Retina (tissue), 1 donor: ENCODE measurements at places on chromosomes 6 and 20.

GRCh38 chr6:76701610-76702009, 629.1 kb upstream of the IMPG1 start:
- DNase-seq, result no peak

- no peak for DNase-seq
These were observed 209.0 kb downstream of the SYNE1 start for GRCh38 chr6:152428126-152428525.

GRCh38 chr20:1778338-1778737, 116.9 kb upstream of the SIRPA start:
- no peak for DNase-seq

- DNase-seq, result no peak
These were observed 152.9 kb downstream of the ERMARD start for GRCh38 chr6:169904051-169904922.

DNA sequence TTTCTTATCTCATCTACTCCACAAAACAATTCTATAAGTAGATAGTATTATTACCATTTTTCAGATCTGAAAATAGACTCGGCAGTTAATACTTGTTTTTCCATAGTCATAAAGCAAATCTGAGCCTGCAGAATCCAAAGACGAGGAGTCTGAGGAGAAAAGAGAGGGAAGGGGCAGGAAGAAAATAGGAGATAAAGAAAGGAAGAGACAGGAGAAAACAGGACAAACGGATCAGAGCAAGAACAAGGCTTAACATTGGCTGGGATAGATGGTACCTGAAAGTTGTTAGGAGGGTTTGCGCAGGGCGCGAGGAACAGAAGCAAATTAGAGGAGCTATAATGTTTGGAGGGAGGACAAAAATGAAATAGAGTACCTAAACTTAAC, 639 bp upstream of the PPIL1 start:
- DNase-seq, result no peak

- peak; percentile 25 for DNase-seq
These were observed 341.4 kb downstream of the PLCB1 start for GRCh38 chr20:8473459-8473858.

GRCh38 chr6:27752038-27752885, 159.9 kb downstream of the OR2B2 start:
- peak; percentile 91 for DNase-seq

DNA sequence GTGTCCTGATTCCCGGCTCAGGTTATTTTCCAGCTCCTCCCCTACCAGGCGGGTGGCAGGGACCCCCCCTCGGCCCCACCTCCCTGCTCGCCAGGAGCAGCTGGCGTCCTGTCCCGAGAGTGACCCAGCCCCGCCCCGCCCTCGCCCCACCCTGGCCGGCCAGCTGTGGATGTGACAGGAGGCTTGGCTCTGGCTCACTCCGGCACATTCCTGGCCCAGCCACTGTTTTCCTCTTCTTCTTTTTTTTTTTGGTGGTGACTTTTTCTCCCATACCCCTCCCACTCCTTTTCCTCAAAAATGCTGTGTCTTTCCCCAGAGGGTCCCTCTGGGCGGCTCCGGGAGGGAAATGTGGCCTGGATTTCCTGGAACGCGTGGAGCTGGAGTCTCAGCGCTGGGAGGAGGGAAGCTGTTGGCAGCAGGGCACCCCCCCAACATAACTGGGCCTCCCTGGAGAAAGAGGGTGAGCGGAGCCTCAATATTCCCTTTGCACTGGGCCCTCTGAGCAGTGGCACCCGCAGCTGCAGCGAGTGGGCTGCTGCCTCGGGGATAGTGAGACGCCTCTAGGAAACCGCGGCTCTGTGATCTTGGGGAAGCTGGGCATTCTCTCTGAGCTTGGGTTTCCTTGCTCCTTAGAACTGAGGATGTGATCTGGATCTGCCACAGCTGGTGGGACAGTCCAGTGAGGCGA, 28.3 kb upstream of the CSNK2A1 start:
- DNase-seq, result peak; percentile 49

DNA sequence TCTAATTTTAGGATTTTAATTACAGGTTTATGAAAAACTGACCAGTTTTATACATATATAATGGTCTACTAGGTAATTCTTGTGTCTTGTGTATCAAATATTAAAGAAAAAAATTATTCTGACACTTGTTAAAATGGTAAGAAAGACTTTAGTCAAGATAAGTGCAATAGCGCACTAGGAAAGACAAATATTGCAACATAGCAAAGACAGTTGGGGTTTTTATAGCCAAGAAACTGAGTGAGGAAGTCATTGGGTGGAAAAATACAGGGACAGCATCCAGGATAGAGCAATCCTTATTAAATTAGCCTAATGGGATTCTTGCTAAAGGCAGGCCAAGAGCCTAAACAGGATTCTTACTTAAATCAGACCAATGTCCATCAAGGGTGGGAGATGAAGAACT, 71.1 kb downstream of the ROS1 start:
- DNase-seq, result no peak

GRCh38 chr6:11403035-11403601, 134.4 kb upstream of the TMEM170B start:
- no peak for DNase-seq

DNA sequence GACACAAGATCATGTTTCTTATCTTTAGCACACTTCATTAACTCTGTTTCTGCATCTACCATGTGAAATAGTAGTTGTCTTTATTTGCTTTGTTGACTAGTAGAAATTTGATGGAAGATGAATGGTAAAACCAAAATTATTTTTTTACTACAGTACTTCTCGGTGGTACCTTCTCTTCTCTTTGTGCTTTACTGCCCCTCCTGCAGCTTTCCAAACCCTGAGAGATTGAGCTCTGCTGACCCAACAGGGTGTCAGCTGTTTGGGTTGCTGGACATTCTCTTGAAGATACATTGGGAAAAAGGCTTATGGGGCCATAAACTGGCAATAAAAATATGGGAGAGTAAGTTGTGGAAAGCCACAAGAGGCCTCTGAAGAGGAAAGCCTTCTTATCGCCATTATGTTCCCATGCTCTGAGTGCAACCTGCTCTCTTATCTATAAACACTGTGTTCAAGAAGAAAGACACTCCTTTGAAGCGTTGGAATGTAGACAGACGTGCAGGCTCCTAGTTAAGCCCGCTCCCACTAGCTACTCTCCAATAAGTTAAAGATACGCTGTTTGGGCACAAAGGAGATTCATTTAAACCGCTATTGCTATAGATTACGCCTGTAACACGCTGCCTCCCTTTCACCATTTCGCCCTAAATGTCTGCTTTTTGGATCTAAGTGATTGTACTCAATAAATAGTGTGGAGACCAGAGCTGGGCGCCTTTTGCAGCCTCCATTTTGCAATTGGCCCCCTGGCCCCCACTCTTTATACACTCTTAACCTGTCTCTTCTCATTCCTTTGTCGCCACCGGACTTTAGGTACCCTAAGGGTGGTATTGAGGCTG, 60.1 kb upstream of the PRSS16 start:
- DNase-seq, result no peak

GRCh38 chr20:41001497-41001896, 27.1 kb upstream of the TOP1 start:
- no peak for DNase-seq

- DNase-seq, result no peak
These were observed 39.6 kb upstream of the SPTLC3 start for GRCh38 chr20:12969071-12969669.

- DNase-seq, result peak; percentile 76
These were observed 121.2 kb upstream of the LAMP5 start for GRCh38 chr20:9392892-9393857.

GRCh38 chr6:150711584-150712504, 112.2 kb downstream of the PLEKHG1 start:
- no peak for DNase-seq

GRCh38 chr20:4490606-4491280, 231.0 kb upstream of the PRND start:
- DNase-seq, result no peak

GRCh38 chr20:14570811-14571210, 233.4 kb upstream of the FLRT3 start:
- DNase-seq, result no peak

- DNase-seq, result no peak
These were observed 55.0 kb downstream of the NOX3 start for GRCh38 chr6:155400654-155400965.

GRCh38 chr20:32010666-32011065, 428 bp downstream of the CCM2L start:
- no peak for DNase-seq

DNA sequence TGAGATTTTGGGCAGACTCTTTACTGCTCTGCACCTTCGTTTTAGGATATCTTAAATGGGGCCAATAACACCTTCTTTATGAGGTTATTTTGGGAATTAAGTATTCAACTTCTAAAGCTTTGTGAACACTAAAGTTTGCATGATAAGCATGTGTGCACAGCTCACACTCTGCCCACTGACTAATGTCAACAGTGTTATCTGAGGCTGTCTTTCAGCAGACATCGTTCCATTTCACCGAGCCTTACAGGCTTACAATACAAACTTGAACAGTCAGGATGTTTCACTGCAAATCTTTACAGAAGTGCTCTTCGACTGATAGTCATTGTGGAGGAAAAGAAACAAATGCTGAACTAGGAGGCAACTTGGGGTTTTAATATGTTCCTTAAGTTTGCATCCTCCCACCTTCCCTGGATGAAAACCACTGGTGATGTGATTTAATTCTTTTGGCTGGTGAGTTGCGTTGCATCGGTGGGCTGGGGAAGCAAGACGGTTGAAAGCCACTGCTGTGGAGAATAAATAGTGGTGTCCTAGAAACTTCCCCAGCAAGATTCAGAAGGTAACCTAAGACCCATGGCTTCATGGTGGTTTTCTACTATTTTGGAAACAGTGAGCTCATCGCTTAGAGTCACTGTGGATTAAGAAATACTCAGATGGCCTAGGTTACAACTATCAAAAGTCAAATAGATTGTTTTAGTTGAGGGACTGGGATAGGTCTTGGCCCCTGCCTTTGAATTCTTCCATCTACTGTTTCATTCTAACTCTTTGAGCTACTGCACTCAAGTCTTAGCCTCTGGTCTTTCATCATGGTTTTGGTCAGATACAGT, 167.2 kb upstream of the MAP3K7 start:
- DNase-seq, result no peak

DNA sequence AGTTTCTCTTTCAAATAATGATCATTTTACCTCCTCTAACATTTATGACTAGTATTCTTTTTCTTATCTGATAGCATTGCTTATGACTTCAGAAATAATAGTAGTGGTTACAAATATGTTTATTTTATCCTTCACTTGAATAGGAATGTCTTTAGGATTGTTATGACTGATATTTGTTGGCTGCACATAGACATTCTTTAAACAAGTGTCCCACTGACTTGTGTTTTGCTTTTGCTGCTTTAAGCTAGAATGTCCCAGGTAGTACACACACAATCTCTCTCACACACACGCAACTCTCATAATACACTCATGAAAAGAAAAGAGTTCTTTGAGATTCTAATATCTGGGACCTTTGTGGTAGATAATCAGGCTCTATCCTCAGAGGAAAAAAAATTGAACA, 21.6 kb downstream of the KIAA1586 start:
- DNase-seq, result no peak

GRCh38 chr6:28865401-28866204, 58.2 kb downstream of the TRIM27 start:
- DNase-seq, result peak; percentile 42

- DNase-seq, result no peak
These were observed 365.8 kb downstream of the BCKDHB start for GRCh38 chr6:80472271-80472670.

GRCh38 chr6:170136541-170137175, 154.2 kb downstream of the DLL1 start:
- no peak for DNase-seq

DNA sequence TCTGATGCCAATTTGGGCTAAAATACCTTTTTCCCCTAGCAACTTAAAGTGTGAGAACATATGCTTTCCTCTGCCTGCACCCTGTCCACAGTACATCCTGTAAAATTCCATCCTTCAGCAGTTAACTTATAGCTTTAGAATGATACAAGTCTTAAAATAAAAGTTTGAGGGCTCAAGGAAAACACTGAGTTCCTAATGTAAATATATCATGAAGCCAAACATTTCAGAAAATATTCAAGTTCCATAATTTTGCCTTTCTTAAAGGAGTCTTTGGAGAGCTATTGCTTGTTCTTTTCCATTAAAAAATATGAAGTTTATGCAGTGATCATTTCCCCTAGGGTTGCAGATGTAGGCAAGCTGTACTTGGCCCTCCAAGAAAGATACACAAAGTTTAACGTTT, 303.8 kb downstream of the COL12A1 start:
- DNase-seq, result no peak

DNA sequence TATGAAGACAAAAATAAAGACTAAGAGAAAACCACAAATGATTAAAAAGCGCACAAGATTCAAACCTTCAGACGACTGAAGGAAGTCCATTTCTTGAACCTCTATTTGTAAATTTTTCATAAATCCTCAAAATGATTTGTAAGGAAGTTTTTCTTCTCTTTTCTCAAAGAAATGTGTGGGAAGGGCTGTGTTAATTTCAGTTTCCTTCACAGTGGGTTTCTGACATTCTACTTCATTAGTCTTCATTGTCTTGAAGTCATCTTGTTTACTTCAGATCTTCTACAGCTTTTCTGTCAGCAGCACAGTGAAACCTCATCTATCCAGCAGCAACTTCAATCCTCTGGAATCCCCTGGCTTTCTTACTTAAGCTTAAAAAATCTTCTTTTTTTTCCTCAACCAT, 87.6 kb upstream of the MYLIP start:
- DNase-seq, result no peak

DNA sequence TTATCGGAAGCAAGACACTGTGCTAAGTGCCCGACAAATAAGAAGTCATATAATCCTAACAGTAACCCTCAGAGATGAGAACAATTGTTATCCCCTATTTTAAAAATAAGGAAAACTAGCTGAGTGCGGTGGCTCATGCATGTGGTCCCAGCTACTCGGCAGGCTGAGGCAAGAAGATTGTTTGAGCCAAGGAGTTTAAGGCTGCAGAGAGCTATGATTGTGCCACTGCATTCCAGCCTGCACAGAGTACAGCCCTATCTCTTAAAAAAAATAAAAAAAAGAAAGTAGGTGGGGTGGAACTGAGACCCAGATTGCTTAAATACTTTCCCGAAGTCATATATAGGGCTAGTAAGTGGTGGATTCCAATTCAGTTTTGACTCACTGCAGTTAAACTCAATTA, 84.7 kb downstream of the UST start:
- DNase-seq, result no peak

DNA sequence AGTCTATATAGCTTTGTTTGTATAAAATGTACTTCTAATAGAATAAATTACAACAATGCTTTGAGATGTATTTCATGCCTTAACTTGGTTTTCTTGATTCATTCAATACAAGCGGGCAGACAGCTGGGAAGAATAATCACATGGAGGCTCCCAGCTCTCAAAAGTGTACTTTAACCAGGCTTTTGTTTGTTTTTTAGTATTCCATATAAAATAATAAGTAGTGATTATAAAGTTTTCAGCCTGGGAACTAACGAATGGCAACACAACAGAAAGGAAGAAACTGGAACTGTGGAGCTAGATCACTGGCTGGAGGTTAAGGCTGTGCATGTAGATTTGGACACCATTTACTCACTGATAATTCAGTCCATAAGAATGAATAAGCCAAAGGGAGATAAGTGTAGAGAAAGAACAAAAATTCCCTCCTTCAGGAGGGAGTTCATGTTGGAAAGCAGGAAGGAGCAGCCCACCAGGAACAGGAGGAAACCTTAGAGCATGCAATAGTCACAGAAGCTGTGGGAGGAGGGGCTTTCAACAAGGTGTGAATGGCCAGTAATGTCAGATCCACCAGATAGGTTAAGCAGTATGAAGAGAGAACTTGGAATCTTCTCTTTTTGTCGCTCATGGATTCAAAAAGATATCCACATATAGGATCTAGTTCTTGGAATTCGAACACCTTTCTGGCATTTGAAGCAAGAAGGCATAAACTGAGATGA, 41.2 kb upstream of the SLC35D3 start:
- no peak for DNase-seq
